Smooth muscle cell of the umbilical artery (primary cell): ENCODE measurements at places on chromosomes 7 and 10. TPM values are rescaled to one million over a fixed set of nuclear protein-coding genes. Genes with fewer than 3 reads are reported as not detected.

Gene RADIL
- total RNA-seq: 0.30 and 1.2 TPM in 2 replicates

Gene MYOZ1
- total RNA-seq: 0.05 and 0.30 TPM in 2 replicates

Gene PLXDC2
- 18.0 and 19.0 TPM in 2 replicates for total RNA-seq

Gene KAZALD1
- 3.6 and 5.9 TPM in 2 replicates for total RNA-seq

Gene HOXA6
- 3.6 and 5.8 TPM in 2 replicates for total RNA-seq

Gene VWA2
- not detected in 2 replicates for total RNA-seq
